ENCODE measurements at places on chromosomes 16 and 17.

- DNase-seq, result no peak
Observed at GRCh38 chr17:35116845-35117244, 2.8 kb downstream of the RAD51D start.

DNA sequence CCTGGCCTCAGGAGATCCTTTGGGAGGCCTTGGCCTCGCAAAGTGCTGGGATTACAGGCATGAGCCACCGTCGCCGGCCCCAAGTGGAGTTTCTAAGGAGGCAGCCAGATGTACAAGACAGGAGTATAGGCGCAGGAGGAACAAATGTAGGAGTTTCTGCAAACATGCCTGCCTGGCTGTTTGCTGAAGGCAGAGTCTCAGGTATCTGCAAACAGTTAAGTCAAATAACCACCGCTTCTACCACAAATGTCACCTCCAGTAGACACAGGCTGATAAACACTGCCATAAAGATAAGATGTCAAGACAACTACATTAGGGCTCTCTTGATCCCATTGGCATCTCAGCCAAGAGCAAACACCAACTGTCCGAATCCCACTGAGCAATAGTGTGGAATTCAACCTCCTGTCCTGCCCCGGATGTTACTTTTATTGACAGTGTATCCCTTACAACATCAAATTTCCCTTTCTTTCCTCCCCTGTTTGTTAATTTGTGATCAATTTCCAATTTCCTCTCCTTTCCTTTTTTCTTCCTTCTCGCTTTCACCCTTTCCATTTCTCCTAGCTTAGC, 5.6 kb upstream of the COG1 start:
- DNase-seq, result no peak

DNA sequence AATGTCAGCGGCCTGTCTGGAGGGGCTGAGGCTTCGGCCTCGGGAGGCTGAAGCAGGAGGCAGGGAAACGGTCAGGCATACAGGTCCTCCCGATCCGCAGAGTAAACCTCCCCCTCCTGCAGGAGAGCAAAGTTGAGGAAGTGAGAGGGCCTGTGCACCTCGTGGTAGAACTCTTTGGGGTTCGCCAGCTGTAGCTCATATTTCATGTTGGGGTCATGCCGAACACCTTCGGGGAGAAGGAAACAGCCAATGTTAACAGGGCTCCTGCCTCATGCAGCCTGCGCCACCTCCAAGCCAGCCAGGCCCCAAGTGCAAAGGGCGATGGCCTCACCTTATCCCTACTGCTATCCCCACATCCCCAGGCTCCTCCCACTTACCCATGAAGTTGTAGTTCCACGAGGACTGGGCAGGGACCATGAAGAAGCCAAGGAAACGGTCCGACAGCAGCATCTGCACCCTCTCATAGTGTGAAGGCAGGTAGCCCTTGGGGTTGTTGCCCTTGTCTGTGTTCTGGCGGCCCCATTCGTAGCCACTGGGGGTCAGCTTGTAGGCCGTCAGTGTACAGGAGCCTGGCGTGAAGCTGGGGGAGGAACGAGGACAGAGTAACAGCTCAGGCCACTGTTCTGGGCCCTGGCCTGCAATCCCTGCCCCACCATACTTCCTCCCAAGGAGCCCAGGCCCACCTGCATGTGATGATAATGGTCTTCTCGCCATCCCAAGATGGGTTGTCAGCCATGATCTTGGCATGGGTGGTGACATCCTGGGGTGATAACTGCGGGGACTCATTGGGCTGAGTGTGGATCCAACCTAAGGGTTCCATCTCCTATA, 1.3 kb upstream of the RILP start:
- DNase-seq, result no peak

DNA sequence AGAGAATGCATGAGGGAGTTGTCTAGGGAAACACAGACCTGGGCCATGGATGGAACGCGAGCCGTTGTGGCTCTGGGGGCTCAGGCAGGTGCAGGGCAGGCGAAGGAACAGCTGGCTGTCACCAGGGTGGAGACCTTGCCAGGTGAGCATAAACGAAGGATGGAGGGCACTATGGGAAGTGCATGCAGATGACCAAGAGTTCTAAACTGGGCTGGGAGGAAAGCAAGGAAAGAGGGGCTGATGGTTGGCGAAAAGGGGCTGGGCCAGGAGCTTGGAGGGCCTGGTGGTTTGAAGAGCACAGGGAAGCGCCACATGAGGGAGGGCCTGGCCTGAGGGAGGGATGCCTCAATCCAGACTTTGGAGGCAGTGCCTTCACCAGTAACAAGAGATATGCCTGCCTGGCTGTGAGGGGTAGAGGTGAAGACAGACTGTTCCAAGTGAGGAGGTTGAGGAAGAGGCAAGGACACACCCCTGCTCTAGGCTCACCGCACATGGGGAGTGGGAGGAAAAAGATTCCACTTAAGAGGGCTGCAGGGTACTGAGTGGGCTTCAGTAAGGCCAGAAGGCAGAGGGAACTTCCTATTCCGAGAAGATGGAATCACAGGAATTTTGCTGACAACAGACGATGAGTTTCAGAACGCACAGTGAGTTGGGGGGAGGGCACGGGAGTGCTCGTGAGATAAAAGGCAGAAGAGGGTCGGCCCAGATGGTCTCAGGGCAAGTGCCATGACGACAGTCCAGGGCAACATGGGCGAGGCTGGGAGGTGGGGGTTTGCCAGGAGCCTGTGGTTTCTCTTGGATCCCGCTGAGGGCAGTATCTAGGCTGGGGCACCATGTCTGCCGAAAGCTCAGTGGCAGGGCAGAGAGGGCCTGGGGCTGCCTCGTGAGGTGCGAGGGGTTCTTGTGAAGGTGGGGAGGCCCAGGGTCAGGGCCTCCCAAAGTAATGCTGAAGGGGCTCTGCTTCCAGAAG, 20.6 kb downstream of the B9D1 start:
- no peak for DNase-seq

- DNase-seq, result no peak
Observed at GRCh38 chr16:67882374-67883145, 2.1 kb upstream of the NRN1L start.

DNA sequence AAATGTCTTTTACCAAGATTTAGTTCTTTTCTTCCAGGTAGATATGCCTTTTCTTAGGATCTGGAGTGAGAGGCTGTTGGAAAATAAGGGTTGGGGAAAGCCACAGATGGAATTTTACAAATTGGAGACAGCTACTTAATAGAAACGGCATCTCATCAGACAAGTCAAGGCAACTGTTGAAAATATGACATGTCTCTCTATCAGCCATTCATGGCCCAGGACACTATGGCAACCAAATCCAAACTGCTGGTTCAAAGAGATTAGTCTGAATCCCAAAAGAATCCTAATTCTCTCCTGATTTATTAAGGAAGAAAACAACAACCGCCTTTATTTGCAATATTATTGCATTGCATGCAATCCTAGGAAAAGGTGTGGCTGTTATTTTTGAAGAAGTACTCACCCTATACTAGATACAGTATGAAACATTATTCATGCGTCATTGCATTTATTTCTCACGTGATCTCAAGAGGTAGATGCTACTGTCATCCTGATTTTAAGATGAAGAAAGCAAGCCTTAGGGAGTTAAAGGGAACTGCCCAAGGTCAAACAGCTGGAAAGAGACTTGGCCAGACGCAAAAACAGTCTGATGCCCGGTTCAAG, 12.6 kb upstream of the CEP20 start:
- DNase-seq, result no peak

GRCh38 chr16:89695086-89695874, 6.2 kb downstream of the SPATA2L start:
- DNase-seq, result no peak

DNA sequence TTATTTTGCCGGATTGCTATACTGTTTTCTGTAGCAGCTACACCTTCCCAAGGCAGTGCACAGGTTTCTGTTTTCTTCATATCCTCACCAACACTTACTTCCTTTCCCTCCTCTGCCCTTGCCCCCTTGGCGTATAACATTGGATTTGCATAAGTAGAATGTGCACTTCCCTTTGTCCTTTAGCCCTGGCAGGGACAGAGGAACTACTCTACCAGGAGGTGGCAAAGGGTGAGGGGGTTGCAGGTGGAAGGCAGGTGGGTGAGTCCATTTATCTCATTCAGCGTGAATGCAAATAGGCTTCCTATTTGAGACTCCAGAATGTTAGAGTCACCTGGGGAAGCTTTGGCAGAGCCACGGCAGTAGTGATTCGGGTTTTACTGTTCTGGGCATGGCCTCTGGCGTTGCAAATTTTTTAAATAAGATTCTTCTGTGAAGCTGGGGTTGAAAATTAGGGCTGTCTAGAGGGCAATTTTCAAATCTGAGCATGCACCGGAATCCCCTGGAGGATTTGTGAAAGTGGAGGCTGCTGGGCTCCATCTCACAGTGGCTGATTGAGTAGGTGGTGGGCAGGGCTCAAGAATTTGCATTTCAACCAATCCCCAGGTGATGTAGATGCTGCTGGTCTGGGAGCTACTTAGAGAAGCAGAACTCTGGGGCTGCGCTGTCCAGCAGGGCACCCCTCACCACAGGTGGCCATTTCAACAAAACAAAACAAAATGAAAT, 84.7 kb downstream of the PLCG2 start:
- DNase-seq, result no peak

DNA sequence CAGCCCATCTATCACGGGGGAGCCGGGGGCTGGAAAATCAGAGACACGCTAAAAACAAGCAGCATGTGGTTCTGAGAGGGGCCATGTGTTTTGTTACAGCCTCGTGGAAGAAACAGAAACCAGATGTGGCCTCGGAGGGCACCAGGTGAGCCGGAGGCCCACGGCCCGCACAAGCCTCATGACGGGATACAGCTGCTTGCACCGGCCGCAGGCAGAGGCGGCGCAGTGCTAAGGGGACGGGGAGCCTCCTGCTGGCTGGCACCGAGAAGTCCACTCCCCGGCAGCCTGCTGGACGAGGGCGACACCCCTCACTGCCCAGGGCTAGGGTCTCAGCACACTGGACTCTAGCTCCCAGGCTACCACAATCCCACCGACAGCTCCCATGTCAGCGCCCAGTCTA, 19.2 kb downstream of the NDUFAF8 start:
- DNase-seq, result no peak

GRCh38 chr16:3138342-3138741, 3.5 kb downstream of the ZNF213 start:
- no peak for DNase-seq

- DNase-seq, result no peak
Observed at GRCh38 chr16:8712589-8713361, 38.4 kb downstream of the ABAT start.

DNA sequence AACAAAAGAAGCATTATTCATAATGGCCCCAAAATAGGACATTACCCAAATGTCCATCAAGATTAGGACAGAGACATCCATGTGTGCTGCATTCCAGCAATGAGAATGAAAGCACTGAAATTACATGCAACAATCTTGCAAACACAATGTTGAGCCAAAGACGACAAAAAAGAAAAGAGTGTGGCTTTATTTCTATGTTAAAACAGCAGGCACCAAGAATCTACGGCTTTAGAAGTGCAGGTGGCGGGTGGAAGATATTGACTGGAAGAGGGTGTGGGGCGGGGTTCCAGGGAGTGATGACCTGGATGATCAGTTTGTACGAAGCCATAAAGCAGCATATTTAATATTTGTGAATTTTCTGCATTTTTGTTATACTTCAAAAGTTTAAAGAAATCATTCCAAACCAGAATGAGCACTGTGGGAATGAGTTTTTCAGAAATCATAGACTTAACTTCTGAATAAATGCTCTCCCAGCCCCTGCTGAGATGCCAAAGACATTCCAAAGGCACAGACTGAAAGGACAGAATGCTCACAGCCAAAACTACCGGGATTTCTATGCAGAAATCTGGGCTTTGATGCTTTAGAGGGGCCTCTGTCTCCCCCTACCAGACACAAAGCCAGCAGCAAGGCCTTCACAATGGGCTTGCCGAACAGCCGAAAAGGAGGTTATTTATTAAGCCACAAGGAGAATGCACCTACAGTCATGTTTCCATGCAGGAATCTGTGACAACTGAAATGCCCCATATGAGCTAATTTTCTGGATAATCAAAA, 361.6 kb downstream of the GRIN2A start:
- no peak for DNase-seq

All from activated B cell treated with CpG ODN at 0.5 μM for 24 hours (primary cell).